ENCODE measurements at places on chromosomes 16 and 17.

DNA sequence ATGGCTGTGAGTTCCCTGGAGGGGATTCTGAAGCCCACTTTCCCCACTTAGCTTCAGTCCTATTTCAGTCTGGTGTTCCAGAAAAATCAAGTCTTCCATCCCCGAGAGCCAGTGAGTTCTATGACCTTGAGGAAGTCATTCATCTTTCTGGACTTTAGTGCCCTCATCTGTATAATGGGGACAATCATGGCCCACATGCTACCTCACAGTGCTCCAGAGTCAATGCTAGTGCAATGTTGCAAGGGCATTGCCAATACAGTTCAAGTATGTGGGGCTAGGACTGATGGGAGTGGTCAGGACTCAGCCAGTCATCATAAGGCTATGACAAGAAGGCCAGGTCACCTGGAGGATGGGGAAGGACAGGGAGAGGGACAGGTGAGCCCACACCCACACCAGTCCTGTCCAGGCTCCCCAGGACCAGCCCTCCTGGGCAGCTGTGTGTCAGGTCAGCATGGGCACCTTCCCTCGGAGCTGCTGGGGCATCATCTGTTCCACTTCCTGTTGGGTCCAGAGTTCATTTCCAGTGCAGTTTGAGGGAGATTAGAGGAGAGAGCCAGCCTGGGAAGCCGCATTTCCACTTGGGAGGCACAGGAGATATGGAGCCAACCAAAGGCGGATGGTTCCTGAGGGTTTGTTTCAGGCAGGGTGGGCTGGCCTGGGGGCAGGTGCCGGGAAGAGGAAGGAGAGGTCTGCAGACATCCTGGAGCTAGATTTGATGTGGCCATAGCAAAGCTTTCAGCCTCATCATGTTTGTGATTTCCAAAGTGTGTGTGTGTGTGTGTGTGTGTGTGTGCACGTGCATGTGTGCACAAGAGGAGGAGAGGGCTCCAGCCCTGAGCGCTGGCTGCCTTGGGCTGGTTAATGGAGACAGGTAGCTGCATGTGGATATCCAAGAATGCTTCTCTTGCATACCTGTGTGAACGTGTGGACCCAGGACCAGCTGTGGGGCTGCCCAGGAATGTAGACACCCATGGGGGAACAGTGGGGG, 3.9 kb upstream of the WNT9B start:
- DNase-seq: no peak

DNA sequence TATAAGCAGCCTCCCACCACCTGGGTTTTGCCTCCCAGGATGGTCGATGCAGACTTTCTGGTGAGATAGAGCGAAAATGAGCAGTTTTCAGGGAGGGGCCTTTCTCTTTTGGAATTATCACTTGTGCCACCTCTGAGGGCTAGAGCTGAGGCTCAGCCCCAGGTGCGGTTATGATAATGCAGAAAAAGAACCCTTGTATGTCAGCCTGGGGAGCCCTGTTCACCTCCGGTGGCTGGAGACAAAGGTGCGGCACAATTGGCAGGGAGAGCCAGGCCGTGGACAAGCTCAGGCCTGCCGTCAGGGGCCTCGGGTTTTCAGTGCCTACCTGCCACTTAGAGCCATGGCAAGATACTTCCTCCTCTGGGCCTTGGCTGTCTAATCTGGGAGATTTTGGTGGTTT, 4.4 kb downstream of the SCPEP1 start:
- DNase-seq: no peak

- no peak for DNase-seq
Measured at GRCh38 chr16:67683767-67684166, 17.2 kb downstream of the C16orf86 start.

- DNase-seq: no peak
Measured at GRCh38 chr16:85820604-85821372, 21.3 kb downstream of the COX4I1 start.

DNA sequence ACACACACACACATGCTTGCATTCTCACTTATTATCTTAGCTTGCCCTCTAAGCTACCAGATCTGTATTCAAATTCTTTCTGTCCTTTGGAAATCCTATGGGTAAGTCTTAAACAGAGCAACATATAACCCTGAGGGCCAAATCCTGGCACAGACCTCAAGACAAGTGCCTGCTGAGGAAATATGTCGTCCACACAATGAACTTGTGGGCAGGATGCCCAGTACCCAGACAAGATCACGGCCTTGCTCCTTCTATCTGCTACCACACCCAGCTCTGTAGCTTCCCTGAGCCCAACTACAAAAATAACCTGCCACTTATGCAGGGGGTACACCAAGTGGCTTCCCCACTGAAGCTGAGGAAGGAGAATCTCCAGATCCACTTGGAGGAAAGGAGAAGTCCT, 37.3 kb upstream of the FA2H start:
- DNase-seq: no peak

GRCh38 chr16:67425061-67425460, 5.9 kb upstream of the HSD11B2 start:
- DNase-seq: no peak
